CD4-positive, alpha-beta memory T cell (primary cell): ENCODE measurements at places on chromosomes 16 and 17.
A peak's percentile ranks its signal among the peaks of the same experiment; 100 is the strongest.

GRCh38 chr16:13397126-13397525, 495.7 kb downstream of the SHISA9 start:
- no peak for DNase-seq

GRCh38 chr17:68198931-68199836, 48.7 kb upstream of the AMZ2 start:
- DNase-seq: peak; percentile 47

GRCh38 chr17:59466946-59467801, 98.2 kb upstream of the DHX40 start:
- no peak for DNase-seq

- DNase-seq: no peak
Measured at GRCh38 chr17:35238821-35239220, 4.1 kb upstream of the SLFN5 start.

DNA sequence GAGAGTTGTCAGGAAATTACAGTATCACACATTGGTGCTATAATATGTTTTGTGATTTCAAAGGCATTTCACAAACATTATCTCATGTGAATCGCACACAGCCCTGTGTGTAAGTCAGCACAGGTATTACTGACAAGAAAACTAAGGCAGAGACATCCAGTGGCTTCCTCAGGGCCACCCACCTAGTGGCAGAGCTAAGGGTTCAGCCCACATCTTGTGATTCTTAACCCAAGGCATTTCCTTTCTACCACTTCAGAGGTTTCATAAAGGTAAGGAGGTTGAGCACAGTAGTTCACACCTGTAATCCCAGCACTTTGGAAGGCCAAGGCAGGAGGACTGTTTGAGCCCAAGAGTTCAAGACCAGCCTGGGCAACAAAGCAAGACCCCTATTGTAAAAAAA, 58.2 kb downstream of the STX8 start:
- no peak for DNase-seq

GRCh38 chr17:1919201-1919600, 89.4 kb downstream of the RPA1 start:
- DNase-seq: no peak

- DNase-seq: no peak
Measured at GRCh38 chr16:66002601-66003000, 363.9 kb upstream of the CDH5 start.
